CD4-positive, alpha-beta T cell treated with Interleukin-17A for 1 hour (primary cell): ENCODE measurements at places on chromosomes 11 and 22.

- no peak for DNase-seq
Measured at GRCh38 chr22:36548606-36549005, 19.6 kb upstream of the EIF3D start.

DNA sequence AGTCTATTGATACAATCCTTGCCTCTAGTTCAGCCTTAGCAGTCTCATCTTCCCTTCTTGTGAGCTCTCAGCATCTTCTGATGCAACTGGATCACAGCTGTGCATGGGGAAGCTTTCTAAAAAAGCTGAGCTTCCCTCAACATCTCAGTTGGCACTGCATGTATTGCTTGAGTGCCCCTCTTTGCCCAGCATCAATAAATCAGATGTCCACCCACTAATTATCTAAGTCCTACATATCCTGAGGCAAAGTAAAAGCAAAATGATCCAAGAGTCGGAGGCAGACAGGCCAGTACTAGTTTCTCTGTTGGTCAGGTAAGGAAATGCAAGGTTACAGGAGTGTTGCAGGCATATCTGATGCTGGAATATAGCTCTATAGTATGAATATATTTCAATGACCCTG lies 334.5 kb upstream of the NCAM1 start:
- no peak for DNase-seq

DNA sequence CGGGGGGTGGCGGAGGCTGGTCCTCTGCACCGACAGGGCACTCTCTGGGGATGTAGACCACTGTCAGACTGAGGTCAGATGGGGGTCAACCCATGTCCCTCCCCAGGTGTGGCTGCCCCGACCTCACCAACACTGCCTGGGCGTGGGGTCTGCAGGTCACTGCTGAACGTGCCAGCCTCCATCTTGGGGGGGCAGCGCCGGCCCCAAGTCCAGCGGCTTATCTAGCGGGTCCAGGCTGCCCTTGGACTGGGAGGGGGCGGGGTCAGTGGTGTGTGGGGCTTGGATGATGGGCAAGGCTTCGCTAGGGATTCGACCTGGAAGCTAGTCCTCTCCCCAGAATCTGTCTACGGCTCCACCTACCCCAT lies 178.2 kb downstream of the IGLL1 start:
- no peak for DNase-seq

- peak; percentile 5 for DNase-seq
Measured at GRCh38 chr22:25736378-25737011, 5.5 kb upstream of the MYO18B start.

DNA sequence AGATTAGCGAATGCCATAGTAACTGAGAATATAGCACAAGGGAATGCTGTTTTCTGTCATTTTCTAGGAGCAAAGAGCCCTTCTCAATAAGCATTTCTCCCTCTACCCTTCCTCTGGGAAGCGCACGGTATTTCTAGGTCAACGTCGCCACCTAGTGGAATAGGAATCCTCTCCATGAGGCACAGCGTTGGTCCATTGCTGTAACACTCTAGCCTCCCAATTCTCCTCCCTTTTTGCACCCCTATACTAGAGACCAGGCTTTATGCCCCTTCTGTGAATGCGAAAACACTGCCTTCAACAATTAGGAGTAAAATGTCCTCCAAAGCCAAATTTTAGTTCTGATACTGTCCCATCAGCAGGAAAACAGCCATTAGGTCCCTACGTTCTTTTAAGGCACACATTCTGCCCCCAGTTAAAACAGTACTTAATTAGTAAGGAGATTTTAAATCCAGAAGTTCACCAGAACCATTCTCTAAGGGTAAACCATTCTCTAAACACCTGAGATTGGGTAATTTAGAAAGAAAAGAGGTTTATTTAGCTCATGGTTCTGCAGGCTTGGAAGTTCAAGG lies 12.8 kb upstream of the HYLS1 start:
- peak; percentile 57 for DNase-seq

- no peak for DNase-seq
Measured at GRCh38 chr11:57200917-57201316, 19.2 kb downstream of the LRRC55 start.

DNA sequence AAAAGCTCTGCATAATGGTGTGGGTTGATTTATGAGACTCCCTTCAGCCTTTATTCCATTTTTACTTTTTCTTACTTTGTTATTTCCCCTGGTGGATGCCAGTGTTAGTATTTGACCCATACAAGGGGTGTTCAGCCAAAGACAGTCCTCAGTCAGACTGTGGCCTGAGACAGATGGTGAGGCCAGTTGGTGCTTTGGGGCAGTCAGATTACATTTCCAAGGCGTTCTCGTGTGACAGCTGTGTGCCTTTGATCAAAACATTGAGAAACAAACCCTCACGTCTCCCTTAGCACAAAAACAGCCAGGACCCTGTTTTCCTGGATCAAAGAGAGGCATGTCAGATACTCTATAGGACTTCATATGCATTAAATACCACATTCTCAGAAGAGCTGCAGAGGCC lies 31.3 kb upstream of the SLN start:
- DNase-seq, result no peak

GRCh38 chr22:17120281-17120680 lies 879 bp downstream of the TMEM121B start:
- peak; percentile 59 for DNase-seq

DNA sequence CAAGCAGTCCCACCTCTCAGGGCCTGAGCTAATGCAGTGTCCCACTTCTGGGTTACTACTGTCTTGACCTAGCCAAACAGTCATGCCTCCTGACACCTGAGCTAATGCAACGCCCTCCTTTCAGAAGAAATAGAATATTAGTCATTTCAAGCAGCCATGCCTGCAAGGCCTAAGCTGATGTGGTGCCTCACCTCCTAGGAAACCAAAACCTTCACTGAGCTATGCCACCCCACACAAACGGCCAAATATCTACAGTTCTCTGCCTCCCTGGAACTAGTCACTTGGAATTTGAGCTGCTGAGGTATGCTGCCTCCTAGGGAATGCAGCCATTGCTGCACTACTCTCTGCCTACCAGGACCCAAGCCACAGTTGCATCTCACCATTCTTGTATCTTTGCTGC lies 8.3 kb upstream of the MS4A6E start:
- no peak for DNase-seq

GRCh38 chr11:93279851-93280347 lies 50.6 kb upstream of the DEUP1 start:
- DNase-seq, result no peak

DNA sequence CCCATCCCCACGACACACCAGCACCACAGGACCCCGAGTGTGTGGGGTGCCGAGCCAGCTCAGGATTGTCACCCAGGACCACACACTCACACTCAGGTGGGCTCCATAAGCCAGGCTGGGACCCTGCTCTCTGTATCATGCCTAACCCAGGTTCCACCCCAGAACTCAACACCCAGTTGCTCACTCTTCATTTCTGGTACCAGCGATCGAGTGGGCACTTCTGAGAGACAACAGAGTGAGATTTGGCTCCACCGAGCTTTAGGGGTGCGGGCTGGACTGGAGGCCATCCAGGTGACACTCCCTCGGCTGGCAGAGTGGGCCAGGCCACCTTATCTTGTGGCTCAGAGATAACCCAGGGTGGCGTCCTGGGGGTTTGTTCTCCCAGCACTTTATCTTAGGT lies 1323.8 kb downstream of the BRD1 start:
- DNase-seq, result no peak

DNA sequence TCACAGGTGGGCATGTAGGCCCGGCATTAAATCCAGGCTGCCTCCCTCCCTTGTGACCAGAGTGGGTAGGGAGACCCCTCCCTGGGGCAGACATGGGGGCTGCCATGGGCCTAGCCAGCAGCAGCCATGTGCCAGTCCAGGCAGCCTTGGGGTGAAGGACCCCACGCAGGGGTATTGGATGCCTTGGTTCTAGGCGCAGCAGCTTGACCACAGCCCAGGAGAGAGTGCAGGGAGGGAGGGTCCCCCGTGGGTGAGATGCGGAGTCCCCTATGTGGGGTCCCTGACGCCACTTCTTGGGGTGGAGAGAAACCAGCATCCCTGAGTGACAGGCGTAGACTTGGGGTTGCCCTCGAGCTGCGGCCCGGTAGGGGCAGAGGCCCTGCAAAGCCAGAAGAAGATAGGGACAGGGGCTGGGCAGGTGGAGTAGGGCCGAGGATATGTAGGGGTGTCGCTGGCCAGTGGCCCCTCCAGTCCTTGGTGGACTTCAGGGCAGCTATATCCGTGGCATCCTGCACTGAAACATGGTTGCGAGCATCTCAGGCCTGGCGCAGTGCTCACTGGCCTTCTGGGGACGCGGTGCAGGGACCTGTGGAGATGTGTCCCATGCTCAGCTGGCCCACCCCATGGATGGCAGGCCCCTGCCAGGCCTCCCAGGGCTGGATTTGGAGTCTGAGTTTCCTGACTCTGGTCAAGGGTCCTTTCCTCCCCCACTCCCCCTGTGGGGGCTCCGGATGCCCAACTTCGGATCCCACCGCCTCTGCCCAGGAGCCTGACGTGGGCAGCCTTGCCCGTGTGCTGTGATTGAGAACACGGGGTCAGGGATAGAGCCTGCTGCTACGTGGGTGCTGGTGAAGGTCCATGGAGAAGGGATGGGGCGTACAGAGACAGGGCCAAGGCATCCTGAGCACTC lies 1179.8 kb downstream of the BRD1 start:
- no peak for DNase-seq

- no peak for DNase-seq
Measured at GRCh38 chr11:61639816-61640443, 40.3 kb upstream of the DAGLA start.

- peak; percentile 31 for DNase-seq
Measured at GRCh38 chr11:4095509-4096230, 1.1 kb downstream of the RRM1 start.

DNA sequence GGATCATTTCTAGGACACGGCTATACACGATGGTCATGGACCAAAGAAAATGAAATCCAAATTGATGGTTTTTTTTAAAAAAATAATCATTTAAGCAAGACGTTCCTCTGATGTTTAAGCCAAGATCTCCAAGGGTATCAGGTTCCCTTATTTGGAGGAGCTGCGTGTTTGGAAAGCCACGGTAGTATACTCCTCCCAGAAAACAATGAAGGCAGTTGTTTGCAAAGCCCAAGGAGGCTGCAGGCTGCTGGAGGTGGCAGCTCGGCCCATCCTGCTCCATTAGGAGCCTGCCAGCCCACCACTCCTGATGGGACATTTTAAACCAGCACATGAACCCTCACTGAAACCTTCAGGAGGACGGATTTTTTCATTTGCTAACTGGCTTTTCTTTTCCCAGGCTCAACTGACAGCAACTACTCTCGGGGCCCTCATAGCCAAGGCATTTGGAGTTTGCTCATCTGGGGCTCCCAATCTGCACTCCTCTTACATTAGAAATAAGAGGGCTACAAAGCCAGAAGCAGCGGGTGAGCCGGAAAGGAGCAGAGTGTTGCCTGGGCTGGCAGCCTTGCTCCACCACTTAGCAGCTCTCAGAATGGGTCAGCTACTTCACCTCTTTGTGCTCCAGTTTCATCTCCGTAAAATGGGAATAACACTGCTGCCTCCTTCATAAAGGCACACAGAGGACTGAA lies 58.4 kb downstream of the ABTB2 start:
- no peak for DNase-seq

- no peak for DNase-seq
Measured at GRCh38 chr11:131691181-131692041, 321.0 kb downstream of the NTM start.

GRCh38 chr11:71913756-71914526 lies 14.5 kb downstream of the XNDC1N start:
- DNase-seq, result no peak

DNA sequence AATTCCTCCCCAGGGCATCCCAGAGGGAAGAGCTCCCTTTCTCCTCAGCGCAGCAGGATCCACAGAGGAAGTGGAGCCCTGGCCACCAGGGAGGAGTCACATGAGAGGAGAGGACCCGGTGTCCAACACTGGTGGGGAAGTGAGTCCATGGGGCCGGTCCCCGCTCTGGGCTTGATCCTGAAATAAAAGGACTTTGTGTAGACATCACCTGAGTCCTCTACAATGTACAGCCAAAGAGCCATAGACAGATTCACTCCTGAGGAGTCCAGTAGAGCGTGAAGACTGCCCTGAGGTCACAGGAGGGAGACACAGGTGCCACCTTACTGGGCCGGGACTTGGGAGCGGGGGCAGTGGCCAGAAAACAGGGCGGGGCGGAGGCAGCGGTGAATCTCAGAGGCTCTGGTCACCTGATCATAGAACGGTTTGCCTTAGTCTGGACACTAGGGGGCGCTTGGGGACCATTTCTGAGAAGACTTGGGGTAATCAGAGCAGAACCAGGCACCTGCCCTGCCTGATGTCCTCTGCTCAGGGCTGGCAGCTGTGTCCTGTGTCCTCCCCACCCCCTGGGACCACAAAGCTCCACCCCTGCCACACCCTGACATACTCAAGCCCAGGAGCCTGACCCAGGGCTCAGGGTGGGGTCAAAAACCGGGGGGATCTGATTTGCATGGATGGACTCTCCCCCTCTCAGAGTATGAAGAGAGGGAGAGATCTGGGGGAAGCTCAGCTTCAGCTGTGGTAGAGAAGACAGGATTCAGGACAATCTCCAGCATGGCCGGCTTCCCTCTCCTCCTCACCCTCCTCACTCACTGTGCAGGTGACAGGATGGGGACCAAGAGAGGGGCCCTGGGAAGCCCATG lies 112.7 kb downstream of the VPREB1 start:
- peak; percentile 63 for DNase-seq

DNA sequence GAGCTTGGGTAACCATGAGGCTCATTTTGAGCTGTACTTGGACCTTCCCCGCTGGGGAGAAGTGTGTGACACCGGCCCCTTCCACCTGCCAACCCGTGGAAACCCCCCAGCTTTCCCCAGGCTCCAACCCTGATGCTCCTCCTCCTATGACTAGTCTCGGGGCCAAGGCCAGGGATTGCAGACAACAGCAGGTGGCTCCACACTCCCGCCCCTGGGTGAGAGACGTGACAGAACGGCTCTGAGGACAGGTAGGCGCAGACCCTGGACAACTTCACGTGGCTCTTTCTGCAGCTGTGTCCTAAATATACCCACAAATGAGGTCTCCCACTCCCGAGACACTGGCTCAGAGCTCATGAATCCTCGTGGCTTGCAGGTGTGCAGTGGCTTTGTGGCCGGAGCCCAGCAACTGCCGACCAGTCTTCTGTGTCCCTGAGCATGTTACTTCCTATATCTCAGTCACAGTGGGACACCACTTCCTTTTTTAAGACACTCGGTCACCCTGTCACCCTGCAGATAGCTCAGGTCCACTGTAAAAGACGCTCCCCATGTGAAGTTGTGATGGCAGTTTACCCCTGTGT lies 55.2 kb downstream of the NECTIN1 start:
- peak; percentile 18 for DNase-seq

DNA sequence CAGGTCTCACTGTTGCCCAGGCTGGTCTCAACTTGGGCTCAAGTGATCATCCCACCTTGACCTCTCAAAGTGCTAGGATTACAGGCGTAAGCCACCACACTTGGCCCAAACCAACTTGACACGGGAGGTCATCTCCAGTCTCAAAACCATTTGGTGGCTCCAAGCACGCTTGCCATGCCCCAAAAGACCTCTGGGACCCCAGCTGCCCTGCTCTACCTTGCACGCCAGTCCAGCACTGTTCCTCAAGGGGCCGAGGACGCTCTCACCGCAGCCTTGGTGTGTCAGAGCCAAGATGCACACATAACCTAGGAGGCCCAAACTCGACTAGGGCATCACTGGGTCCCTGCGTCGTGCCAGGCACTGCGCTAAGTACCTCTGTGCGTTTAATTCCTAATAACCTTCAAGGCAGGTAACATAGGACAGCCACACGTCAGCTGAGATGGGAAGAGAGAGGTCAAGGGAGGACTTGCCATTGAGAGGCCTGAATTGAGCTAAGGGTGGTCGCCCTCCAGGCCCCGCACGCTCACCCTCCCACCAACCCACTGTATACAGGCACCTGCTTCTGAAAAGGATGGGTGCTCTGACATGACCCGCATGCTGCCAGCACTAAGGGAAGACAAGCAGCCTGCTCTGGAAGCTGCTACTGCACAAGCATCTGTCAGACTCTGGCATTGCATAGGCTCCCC lies 4.6 kb upstream of the GAS2L1 start:
- no peak for DNase-seq
